Activated CD4-positive, alpha-beta T cell treated with anti-CD3 and anti-CD28 coated beads, Interleukin-2, amount 50 U/mL, for 48 hours (primary cell): ENCODE measurements at places on chromosomes 1 and 21.
A peak's percentile ranks its signal among the peaks of the same experiment; 100 is the strongest.

GRCh38 chr1:232878086-232878485 is 72.3 kb upstream of the NTPCR start:
- DNase-seq, result no peak

DNA sequence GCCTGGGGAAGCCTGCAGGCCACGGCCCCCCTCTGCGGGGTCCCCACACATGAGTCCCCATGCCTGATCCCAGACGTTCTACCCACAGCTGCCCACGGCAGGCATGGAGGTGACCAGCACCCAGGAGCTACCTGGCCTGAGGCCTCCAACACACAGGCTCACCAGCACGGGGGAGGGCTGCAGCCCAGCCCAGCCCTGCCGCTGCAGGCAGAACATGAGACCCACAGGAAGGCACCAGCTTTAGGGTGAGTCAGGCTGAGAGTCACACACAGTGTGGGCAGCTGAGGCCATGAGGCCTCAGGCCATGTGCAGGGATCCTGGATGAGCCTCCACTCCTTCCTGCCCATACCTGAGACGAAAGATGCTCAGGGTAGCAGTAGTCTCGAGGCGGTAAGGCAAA is 121.1 kb downstream of the PSMG1 start:
- no peak for DNase-seq

- peak; percentile 59 for DNase-seq
Observed at GRCh38 chr1:231039161-231040018, 664 bp downstream of the FAM89A start.

- no peak for DNase-seq
Observed at GRCh38 chr21:44718571-44718970, 7.2 kb upstream of the TSPEAR start.

DNA sequence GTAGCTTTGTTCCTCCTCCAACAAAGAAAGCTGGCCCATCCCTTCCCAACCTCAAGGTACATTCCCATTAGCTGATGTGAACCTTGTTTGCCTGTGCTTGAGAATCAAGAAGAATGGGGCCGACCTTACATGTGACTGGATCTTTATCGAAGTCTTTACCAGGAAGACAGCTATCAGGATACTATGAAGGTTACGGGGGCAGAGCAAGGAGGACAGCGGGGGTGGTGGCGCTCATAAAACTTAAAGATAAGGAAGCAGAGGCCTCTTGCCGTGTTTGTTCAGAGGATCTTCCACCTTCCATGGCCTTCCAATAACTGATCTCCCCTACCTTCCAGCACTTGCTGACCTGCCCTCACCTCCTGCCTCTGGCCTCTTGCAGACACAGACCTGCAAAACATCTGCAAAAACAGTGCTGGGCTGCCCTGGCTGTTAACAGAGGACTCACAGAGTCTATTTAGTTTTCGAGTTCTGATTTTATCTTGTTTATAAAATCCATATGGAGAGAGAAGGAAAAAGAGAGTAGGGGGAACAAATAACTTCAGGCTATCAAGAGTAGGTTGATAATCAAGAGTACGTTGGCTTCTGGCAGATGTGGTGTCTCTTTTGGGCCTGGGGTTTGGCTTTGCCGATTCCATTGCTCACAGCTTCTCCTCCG is 198.0 kb downstream of the HUNK start:
- DNase-seq, result no peak

DNA sequence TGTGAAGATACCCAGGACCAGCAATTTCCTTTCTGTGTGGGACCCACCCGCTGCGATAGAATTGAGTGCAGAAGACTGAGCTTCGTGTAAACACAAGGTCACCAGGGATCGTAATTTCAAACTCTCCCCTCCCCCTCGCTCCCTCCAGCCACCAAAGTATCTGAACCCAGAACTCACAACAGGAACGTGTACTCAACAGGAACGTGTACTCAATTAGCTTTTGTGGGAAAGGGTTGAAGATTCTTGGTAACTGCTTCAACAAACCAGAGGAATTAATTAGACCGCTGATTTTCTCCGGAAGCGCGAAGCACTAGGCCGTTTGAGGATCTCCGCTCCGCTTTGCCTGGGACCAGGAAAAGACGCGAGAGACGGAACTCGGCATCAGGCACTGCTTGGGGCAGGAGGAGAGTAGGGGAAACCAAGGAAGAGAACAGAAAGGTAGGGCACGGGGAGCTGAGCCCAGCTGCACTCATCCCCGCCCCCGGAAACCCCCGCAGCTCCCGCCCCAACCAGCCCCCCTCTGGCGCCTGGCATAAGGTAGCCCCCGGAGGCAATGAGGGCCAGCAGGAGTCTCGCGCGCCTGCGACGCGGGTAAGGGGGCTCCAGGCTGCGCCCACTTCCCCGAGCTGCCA is 453 bp downstream of the DRAM2 start:
- peak; percentile 53 for DNase-seq

GRCh38 chr1:32742199-32742947 is 39.8 kb upstream of the SYNC start:
- no peak for DNase-seq

DNA sequence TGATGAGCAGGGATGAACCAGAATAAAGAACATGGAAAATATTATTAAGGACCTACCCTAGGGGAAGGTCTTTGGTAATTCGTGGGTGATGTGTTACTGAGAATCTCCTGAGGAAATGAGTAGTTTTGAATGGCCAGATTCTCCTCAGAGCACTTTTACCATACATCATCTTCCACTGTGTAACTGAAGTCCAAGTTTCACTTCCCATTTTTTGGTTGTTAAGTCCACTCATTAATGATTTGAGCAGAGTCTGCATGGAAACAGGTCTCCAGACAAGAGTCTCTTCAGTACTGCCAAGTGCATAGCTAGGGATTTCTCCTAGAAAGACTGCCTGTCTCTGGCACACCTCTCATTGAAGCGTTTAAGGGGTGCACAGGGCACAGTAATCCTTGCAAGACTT is 48.7 kb upstream of the PCP4 start:
- DNase-seq, result no peak

DNA sequence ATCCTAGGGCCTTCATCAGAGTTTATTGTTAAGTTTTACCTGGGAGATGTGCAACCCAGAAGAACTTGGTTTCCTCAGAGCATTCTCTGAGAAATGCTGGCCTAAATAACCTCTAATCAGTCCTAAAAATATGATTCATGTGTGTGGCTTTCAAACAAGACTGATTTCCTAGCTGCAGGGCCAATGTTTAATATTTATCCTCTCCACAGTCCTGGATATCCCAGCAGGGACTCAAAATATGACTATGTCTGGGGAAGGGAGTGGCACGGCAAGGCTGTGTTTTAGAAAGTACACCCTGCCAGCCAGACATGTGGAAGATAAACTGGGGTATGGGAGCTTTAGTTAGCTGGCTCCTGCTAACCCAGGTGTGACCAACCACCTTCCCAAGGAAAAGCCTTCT is 26.3 kb downstream of the PLPP3 start:
- DNase-seq, result no peak

GRCh38 chr1:165885305-165885694 is 57.9 kb downstream of the UCK2 start:
- no peak for DNase-seq

DNA sequence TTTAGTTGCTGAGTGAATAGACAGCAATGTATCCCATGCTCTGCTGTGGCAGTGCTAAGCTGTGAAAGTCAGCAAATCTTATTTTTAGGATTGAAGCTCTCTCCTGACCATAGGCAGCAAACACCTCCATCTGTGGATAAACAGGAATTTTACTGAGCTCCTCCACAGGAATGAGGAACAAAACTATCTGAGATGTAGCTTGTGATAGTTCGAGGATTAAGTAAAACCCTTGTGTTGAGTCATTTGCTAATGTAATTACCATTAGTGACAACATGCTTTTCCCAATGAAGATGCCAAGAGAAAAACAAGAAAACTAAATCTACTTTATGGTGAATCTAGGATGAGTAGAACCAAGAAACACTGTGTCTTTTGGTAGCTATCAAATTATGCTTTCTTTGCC is 122.7 kb downstream of the CLEC20A start:
- DNase-seq, result no peak

DNA sequence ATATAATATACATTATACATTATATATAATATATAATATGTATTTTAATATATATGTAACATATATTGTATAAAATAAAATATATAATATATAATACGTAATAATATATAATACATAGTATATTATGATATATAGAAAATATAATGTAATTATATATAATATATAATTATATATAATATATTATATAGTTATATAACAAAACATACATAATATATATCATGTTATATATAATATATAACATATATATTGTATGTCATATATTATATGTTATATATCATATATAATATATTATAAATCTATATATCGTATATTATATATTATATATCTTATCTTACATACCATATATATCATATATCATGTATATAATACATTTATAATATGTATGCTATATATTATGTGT is 248.2 kb upstream of the TPTE start:
- DNase-seq, result no peak

DNA sequence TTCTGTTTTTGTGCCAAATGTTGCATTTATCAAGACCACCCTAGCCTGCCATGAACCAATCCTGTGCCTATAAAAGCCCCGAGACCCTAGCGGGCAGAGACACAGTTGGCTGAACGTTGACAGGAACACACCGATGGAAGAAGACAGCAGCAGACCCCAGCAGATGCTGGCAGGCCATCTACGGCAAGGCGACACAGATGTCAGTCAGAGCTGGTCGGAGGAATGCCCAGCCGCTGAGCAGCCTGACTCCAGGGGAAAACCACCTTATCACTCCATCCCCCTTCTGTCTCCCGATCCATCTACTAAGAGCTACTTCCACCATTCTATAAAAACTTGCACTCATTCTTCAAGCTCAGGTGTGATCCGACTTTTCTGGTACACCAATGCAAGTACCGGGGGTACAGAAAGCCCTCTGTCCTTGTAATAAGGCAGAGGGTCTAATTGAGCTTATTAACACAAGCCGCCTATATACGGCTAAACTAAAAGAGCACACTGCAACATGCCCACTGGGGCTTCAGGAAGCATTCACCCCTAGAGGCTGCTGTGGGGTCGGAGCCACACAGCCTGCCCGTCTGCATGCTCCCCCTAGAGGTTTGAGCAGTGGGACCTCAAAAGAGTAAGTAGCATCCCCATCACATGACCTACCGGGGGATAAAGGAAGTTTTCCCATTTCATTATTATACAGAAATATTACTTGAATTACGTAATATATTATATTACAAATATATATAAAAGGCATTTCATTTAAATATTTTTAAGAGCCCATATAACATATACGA is 1156.3 kb upstream of the B3GALT2 start:
- DNase-seq, result no peak

DNA sequence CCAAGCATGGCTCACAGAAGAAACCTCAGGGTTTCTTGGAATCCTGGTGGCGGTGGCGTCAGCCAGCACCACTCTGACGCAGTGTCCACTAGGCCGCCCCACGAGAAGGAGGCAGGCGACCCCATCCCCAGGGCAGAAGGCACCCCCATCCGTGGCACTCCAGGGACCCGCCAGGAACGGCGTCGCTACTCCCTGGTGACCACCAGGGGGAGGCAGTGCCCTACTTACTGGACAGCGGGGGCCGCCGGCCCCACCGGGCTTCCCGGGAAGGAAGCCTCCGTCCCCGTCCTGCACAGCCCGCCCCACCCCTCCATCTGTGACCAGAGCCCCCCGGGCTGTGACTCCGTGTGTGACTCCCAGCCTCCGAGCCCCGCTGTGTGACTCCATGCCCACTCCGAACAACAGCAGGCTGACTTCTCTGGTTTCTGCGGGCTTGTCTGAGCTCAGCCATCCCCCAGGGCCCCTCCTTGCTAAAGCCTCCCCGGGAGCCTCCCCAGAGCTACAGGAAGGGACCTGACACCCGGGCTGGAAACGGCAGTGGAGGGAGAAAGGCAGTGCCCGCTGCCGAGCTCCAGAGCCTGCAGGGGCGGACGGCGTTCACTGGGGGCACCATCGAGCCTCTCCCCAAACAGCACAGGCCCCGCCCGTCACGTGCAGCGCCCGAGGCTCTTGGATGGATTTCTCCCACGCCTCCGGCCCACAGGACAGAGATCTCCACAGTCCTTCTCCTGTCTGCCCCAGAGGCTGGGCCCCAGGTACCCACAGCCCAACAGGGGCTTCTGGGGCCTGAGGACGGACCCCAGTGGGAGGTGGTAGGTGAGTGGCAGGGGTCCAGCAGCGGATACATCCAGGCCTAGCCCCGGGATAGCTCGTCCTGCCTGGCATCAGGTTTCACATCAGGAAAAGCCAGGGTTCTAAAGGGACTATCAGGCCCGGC is 21.1 kb downstream of the KIF17 start:
- peak; percentile 79 for DNase-seq

- DNase-seq, result no peak
Observed at GRCh38 chr1:210681158-210681557, 352.5 kb downstream of the HHAT start.

GRCh38 chr1:246214708-246215509 is 292.2 kb downstream of the SMYD3 start:
- DNase-seq, result no peak

DNA sequence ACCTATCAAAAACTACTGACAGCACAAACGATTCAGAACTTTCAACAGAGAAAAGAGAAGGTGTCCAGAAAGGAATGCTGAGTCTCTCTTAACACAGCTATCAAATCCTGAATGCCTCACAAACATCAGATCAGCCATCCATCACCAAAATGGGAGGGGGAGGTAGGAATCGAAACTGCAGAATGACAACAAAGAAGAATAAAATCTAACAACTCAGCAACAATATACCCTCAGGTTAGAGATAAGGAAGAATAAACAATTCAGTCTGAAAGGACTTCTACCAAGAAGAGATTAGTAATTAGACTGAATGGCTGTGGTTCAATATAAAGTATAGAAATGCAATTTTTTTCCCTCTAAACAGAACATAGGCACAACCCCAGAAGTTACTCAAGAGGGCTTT is 94.4 kb downstream of the RERE start:
- DNase-seq, result no peak

DNA sequence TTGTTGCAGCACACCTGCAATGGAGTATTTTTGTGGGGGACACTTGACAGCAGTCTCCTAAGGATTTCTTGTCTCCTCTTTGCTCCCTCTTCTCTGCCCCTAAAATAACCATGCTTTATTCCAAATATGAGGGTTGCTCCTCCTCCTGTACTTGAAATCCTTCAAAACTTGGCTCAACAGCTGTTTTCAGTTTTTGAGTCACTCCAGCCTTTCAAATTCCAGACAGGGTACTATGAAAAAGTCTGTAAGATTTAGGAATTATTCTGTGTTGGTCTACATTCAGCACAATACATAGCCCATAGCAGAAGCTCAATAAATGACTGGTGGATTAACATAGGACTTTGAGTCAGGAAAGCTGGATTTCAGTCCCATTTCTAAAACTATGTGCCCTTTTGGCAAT is 5.5 kb downstream of the AP4B1 start:
- DNase-seq, result no peak

DNA sequence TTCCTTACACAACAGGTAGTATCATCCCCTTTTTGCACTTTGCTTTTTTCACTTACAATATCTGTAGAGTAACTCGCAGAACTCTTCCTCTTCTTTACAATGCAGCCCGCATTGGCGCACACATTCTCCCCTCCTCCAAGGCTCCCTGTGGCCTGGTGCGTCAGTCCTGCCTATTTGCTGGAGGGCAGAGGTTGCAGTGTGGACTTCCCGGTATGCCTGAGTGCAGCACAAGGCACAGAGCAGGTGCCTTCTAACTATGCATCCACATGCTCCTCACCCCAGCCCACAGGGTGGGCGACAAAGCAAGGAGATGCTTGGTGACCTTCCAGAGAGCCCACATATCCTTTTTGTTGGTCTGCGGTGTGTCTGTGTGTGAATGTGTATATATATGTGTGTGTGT is 53.3 kb downstream of the ARHGEF11 start:
- DNase-seq, result no peak
